Activated CD8-positive, alpha-beta T cell treated with anti-CD3 and anti-CD28 coated beads for 36 hours (primary cell): ENCODE measurements at places on chromosomes 16 and 17. TPM values are rescaled to one million over a fixed set of nuclear protein-coding genes. Genes with fewer than 3 reads are reported as not detected.

GRCh38 chr17:82021107-82021899, 1.4 kb downstream of the CENPX start:
- H3K36me3 ChIP-seq: peaks cover 5% of the 10 kb centered on the region
- DNase-seq: peak; percentile 84
- H3K27me3 ChIP-seq: no peaks in the 10 kb centered on the region
- peak overlapping the region; percentile 34 for H3K27ac ChIP-seq
- H3K4me3 ChIP-seq: peak overlapping the region; percentile 89
- H3K4me1 ChIP-seq: peaks cover 12% of the 10 kb centered on the region

- no peaks in the 10 kb centered on the region for H3K36me3 ChIP-seq
- no peaks in the 10 kb centered on the region for H3K27me3 ChIP-seq
- DNase-seq: no peak
- peaks cover 19% of the 10 kb centered on the region for H3K4me1 ChIP-seq
These were observed 65.1 kb downstream of the SOCS1 start for GRCh38 chr16:11190588-11191560.

Gene PABPN1L
- total RNA-seq: not detected

DNA sequence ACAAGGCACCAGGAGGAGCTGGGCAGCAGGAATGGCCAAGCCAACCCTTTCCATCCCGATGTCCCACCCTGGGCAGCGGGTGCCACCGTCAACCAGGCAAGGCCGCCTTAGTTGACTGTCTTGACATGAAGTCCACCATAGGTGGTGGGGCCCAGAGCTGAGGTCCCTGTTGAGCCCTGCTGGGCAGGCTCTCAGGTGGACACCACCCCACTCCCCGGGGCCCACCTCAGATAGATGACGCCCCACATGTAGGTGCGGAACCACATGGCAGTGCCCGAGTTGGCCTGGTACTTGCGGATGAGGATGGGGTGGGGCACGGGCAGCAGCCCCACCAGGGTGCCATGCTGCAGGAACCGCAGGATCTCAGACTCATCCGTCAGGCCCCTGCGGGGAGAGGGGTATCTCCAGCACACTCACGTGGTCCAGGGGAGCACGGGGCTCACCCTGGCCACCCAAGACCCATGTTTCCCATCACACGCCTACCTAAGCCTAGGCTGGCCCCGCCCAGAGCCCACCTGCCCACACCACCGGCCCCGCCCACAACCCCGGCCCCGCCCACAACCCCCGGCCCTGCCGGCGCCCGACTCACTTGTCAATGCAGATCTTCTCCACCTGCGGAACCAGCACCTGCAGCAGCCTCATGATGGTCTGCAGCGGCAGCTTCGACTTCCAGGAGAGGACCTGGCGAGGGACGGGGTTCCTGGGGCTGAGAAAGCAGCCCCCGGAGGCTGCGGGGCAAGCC, 16.2 kb downstream of the OTOP3 start:
- no peak for DNase-seq
- no peaks in the 10 kb centered on the region for H3K36me3 ChIP-seq
- no peak overlapping the region for H3K27ac ChIP-seq
- no peak overlapping the region for H3K4me3 ChIP-seq
- no peaks in the 10 kb centered on the region for H3K27me3 ChIP-seq

Gene USP36
- total RNA-seq: 93.2 TPM

Gene TADA2A
- total RNA-seq: 36.5 TPM

GRCh38 chr17:63949576-63950250, 17.6 kb upstream of the CD79B start:
- no peaks in the 10 kb centered on the region for H3K27me3 ChIP-seq
- H3K36me3 ChIP-seq: no peaks in the 10 kb centered on the region
- H3K27ac ChIP-seq: no peak overlapping the region
- no peak overlapping the region for H3K4me3 ChIP-seq

Gene AXIN2
- 1.0 TPM for total RNA-seq

Gene KRTAP16-1
- not detected for total RNA-seq
